ENCODE measurements at places on chromosomes 4 and X.

DNA sequence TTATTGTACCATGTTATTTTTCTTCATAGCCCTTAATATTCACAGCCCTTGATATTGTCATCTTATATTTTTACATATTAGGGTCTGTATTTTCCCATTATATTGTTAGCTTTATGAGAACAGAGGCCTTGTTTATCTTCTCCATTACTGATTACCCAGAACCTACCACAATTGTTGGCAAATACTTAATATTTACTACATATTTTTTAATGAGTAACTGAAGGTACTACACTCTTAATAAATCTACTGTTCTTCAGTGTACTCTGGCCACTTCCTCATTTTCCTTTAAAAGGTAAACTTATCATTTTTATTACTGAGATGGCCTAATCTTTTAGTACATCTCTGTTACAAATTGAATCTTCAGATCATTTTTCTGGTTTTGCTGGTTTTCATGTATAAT, 133.5 kb downstream of the COL4A5 start:
- DNase-seq, result no peak

- peak; percentile 6 for DNase-seq
These were observed 36.8 kb upstream of the RAB40AL start for GRCh38 chrX:102899940-102900916.

DNA sequence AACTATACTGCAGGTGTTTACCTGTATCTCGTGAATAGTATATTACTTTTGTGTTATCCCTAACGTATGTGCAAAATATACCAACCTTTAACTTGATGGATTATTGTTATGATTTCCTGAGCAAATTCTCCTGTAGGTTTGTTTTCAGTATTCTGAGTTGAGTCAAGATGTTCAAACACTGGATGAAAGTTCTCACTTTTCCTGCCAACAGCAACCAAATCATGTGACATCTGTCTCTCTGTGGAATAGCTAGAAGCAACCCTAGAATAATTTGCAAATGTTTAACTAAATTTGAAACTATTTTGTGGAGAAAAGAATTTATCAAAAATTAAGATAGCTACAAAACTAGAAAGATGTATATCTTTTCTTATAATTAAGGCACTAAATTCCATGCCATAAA, 35.6 kb downstream of the BCLAF3 start:
- DNase-seq, result no peak

- DNase-seq, result no peak
These were observed 16.7 kb upstream of the SLC9B1 start for GRCh38 chr4:103036169-103036568.

DNA sequence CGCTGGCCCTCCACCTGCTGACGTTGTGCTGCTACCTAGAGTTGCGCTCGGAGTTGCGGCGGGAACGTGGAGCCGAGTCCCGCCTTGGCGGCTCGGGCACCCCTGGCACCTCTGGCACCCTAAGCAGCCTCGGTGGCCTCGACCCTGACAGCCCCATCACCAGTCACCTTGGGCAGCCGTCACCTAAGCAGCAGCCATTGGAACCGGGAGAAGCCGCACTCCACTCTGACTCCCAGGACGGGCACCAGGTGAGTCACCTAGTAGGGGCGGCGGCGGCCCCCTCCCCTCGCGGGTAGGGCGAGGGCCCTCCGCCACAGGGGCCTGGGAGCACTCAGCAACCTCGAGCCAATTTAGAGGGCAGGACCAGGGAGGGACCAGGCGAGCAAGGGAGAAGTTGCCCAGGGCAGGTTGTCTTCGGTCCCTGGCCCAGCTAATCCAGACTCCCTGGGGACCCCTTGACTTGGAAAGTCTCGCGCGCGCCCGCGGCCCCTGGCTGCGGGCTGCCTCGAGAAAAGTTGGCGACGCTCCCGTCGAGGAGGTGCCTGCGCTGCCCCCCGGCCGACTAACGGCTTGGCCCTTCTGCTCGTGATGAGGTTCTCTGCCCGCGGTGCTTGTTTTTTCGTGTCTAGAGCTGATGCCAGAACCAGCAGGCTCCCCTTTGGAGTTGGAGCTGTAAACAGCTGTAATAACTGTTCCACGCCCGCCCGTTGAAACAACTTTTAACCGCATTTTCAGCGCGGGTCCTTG, 717 bp downstream of the EDA start:
- no peak for DNase-seq

DNA sequence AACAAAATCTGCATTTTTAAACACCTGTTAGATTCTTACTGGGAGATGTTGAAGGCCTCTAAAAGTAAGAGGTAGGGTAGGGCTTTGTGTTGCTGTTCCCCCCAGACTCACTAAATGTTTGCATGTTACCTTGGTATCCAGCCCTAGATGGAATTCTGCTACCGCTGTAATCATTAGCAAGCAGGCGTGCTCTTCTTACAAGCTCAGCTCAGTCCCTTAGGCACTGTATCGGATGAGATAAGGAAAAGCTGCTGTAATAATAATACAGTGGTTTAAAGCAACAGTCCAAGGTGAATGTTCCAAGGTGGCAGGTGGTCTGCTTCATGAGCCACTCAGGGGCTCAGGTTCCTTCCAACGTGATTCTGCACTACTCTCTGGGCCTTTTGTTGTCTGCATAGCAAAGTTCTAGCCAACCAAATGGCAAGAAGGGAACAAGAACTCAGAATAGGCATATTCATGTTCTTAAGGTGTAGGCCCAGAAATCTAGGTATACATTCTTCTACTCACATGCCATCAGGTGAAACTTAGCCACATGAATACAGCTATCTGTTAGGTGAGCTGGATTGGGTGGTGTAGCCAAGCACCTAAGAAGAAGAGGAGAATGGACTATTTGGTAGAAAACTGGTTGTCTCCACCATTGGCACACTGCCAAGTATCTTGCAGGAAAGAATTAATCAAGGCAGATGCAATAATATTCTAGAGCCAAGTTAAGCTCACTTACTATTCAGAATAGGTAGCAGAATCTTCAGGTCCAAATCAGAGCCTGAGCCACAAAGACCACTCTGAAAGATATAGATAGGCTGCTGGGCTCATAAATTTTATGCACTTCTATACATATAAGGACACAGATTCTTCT, 46.0 kb downstream of the COQ2 start:
- DNase-seq, result no peak

DNA sequence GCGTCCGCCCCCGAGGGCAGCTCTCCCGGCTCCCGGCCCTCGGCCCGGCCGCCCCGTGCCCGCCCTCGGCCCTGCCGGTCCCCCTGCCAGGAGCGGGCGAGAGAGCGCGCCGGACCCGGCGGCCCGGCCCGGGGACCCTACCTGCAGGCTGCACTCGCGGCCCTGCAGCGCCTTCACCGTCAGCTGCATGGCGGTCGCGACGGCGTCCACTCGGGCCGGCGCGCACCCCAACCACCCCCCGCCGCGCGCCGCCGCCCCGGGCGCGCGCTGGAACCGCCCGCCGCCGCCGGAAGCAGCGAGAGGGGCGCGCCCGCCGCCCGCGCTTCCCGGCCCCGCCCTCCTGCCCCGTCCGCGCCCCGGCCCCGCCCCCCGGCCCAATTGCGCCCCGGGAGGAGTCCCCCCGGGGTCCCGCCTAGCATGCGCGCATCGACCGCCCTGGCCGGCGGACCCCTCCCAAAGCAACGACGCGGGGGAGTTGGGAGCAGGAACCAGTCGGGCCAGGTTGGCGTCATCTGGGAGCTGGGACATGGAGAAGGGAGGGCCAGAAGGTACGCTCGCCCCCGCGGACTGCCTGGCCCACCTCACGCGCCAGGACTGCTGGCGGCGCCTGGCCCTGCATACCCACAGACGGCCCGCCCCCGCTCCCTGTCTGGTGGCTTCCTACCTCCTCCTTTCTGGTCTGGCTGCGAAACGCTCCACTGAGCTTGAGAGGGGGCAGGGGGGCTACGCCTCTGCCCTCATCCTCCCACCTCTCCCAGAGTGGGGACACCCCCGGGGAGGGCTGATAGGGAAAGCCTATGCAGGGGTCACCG, at the start of gene UBL4A:
Gene UBL4A (minus strand): TSS at position 220 of the 812 bp plus-strand sequence. CDS start 31 bp downstream, at position 189.
- DNase-seq, result peak; percentile 21

GRCh38 chrX:7606039-7606652, 236.8 kb upstream of the VCX start:
- no peak for DNase-seq

GRCh38 chr4:157978680-157979361, 194.0 kb downstream of the GASK1B start:
- peak; percentile 47 for DNase-seq

DNA sequence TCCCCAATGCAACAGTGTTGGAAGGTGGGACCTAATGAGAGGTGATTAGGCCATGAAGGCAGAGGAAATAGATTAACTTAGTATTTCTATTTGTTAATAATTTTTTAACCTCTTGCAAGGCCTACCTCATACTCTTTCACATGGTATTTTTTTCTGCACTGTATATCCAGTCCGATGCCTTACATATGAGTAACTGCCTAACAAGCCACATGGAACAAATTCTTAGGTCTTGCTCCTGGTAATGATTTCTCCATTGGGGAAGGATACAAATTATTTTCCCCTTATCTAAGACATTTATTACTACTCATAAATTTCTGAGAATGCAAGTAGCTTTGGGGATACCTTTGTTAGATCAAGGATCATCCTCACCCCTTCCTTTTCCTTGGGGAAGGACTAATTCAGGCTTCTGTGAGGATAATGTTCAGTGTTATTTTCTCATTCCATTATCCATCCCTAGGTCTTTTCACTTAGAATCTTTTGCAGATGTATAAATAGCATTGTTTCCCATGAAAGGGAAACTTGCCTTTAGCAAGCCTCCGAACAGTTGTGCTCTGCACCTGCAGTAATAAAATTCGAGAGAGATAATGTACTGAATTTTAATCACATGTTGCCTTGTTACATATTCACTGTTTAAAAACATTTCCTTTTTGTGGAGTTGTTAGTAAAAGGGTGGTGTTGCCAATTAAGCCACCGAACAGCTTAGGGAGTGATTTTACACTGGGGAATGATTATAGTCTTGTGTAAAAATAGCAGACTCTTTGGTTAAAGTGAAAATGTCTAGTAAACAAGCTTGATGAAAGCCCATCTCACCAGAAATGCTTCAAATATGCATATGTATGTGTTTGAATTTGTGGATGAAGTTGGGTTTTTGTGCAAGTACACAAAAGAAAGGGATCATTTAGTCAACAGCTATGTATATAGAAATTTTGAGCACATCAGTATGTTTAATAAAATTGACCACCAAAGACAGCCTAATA, 89.9 kb downstream of the CFAP299 start:
- no peak for DNase-seq

GRCh38 chrX:106415276-106415895, 196.4 kb upstream of the RADX start:
- DNase-seq, result peak; percentile 0

- DNase-seq, result no peak
These were observed 53.3 kb downstream of the WFS1 start for GRCh38 chr4:6322761-6323566.

DNA sequence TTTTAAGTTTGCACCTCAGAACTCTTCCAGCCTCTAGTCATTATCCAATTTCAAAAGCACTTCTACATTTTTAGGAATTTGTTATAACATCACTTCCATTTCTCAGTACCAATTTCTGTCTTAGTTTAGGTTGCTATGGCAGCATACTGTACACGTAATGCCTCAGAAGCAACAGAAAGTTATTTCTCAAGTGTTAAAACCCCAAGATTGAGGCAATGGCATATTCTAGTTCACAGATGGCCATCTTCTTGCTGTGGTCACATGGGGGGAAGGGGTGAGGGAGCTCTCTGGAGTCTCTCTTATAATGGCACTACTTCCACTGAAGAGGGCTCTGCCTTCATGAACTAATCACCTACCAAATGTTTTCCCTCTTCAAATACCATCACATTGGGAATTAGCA, 220.3 kb upstream of the CTSO start:
- no peak for DNase-seq

- no peak for DNase-seq
These were observed 99.0 kb downstream of the PHKA2 start for GRCh38 chrX:18884916-18885315.

DNA sequence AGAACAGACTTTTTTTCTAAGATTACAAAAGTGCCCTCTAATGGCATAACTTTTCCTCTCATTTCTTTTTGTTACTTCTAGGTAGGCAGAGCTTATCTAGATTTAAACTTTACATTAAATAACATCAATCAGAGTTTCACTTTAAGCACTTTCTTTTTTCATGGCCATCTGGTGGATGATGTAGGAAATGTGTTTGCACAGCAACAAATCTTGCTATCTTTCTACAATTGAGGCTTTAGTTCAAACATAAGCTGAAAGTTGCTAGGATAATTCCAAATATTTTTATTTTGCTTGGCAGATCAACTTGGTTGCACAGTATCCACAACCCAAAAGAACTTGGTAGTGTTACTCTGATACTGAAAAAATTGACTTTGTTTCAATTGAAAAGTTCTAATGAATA, 22.0 kb downstream of the NDNF start:
- no peak for DNase-seq

DNA sequence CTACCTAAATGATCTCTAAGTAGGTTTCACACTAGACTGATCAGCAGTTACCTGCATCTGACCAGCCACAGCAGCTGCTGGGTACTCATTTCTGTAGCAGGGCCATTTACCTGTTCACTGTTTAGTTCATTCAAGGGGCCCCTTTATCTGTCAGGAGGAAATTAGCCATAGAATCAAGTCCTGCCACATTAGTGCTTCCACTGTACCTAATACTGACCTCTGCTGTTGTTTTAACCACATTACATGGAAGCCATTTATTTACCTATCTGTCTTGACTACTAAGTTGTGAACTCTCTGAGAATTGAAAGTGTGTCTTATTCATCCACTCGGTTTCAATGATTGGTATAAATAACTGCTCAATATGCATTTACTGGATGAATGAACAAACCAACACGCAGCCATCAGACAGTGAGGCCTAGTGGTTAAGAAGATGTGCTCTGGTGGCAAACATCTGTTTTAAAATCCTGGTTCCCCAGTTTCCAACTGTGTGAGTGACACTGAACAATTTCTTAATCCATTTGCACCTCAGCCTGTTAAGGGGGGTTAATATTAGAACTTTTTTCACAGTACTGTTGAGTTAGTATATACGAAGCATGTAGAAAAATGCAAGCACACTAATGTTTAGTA, 30.0 kb upstream of the ANXA5 start:
- DNase-seq, result peak; percentile 51

- DNase-seq, result no peak
These were observed 62.2 kb downstream of the NOCT start for GRCh38 chr4:139077567-139078355.

Data from HTR-8/SVneo (cell line).